ENCODE measurements at places on chromosomes 5 and 9.

GRCh38 chr5:1315709-1316587 is 21.1 kb upstream of the TERT start:
- DNase-seq, result no peak

GRCh38 chr5:133993185-133993936 is 11.4 kb downstream of the VDAC1 start:
- DNase-seq, result no peak

DNA sequence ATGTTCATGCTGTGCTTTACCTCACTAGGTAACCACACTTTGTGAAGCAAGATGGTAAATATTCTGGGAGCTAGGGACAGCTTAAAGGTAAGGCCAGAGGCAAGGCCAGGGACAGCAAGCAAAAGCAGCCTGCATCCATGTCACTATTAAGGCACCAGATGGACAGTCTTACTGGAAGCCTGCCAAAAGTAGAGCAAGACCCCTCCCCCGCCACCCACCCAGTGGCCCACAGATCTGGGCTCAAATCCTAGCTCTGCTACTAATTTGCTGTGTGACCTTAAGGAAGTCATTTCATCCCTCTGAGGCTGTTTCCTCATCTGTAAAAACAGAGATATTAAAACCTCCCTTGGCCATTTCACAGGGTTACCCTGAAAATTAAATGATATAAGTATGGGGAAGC is 13.2 kb upstream of the ERMP1 start:
- DNase-seq, result no peak

DNA sequence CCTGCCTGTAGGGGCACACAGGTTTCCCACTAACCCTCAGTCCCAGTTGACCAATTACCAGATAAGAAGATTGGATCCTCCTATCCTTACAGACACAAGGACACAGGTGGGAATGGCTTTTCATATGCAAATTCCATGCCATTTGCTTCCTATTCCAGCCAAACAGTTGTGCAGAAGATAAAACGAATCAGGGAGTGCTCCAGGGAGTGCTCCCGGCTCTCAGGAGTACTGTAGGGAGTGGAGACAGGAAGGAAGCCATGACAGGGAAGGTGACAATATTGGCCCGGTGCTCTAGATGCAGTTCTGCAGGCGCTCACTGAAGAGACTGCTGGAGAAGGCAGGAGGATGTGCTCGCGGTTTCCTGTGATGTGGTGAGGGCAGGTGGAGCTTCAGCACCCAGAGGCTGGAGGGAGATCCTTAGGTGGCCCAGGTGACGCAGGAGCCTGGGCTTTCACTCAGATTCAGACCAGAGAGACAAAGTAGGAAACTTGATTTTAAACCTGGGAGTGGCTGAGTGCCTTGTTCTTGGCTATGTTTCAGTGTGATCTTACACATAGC is 260.0 kb downstream of the AUH start:
- no peak for DNase-seq

- DNase-seq, result no peak
Observed at GRCh38 chr5:11104651-11105112, 343.6 kb upstream of the DAP start.

- no peak for DNase-seq
Observed at GRCh38 chr5:181053488-181054121, 13.5 kb downstream of the BTNL9 start.
